ENCODE measurements at places on chromosomes 16 and 17. TPM values are rescaled to one million over a fixed set of nuclear protein-coding genes. Genes with fewer than 3 reads are reported as not detected.

DNA sequence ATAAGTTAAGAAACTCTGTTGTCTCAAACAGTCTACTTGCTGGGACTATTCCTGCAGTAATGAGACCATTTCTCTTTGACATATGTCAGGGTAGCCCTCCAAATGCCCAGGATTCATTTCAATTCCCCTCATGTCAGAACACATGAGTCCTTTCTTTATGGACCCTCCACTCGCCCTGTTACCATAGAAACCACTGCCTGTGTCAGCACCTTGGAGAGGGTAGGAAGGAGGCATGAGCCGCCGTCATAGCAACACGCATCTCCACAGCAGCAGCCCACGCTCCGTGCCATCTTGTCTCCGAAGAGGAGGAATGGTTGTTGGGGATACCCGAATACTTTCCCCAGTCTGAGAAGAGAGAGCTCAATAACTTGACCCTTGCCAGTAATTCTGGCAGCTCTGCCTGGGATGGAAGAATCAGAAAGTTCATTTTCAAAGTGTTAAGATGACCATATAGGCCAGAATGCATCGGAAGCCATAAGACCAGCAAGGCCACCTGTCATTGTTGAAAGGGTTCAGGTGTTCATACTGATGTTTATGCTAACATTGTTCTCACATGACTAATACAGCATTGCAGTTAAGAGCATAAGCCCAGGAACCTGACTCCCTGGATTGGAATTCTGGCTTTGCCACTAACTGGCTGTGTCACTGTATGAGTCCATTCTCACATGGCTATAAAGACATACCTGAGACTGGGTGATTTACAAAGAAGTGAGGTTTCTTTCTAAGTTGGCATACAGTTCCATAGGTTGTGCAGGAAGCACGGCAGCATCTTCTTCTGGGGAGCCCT, 141.3 kb downstream of the ABCC12 start:
- H3K36me3 ChIP-seq: no peaks in the 10 kb centered on the region
- no peak overlapping the region for H3K27ac ChIP-seq
- peaks cover 3% of the 10 kb centered on the region for H3K27me3 ChIP-seq
- DNase-seq: no peak
- H3K4me3 ChIP-seq: no peak overlapping the region
- no peaks in the 10 kb centered on the region for H3K4me1 ChIP-seq

GRCh38 chr17:51238255-51238887, 21.5 kb downstream of the MBTD1 start:
- no peak for DNase-seq
- H3K27me3 ChIP-seq: no peaks in the 10 kb centered on the region
- H3K27ac ChIP-seq: peak overlapping the region; percentile 71

DNA sequence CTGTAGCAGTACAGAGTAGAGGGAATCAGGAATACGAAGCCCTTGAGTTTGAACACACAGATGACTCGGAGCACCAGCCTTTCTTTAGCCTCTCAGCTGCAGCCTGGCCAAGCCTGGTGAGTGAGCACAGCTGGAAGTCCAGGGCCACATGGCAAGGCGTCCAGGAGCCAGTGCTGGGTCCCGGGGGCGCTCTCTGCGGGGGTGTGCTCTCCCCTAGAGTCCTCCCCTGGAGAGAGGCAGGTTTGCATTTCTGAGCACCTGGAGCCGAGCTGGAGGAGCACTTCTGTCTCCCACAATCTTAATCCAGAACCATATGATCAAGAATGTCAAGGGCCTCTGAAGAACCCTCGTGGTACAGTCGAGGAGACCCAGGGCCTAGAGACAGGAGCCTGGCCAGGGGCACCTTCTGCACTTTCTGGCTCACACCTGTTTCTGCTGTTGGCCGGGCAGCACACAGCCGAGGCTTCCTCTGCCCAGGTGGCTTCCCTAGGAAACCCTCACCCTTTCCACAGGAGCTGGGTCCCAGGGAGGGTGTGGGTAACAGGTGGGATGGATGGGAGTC, 78.3 kb downstream of the PLD6 start:
- no peak overlapping the region for H3K27ac ChIP-seq
- no peak overlapping the region for H3K4me3 ChIP-seq
- DNase-seq: no peak

The SMIM22 gene
- total RNA-seq: not detected

- no peaks in the 10 kb centered on the region for H3K4me1 ChIP-seq
- no peak for DNase-seq
- no peak overlapping the region for H3K4me3 ChIP-seq
- no peak overlapping the region for H3K27ac ChIP-seq
- H3K36me3 ChIP-seq: no peaks in the 10 kb centered on the region
Measured at GRCh38 chr17:77254951-77255825, 114.4 kb downstream of the SEC14L1 start.

The SLFN12 gene
- total RNA-seq: 21.9 TPM

The METTL23 gene
- total RNA-seq: 51.1 TPM

DNA sequence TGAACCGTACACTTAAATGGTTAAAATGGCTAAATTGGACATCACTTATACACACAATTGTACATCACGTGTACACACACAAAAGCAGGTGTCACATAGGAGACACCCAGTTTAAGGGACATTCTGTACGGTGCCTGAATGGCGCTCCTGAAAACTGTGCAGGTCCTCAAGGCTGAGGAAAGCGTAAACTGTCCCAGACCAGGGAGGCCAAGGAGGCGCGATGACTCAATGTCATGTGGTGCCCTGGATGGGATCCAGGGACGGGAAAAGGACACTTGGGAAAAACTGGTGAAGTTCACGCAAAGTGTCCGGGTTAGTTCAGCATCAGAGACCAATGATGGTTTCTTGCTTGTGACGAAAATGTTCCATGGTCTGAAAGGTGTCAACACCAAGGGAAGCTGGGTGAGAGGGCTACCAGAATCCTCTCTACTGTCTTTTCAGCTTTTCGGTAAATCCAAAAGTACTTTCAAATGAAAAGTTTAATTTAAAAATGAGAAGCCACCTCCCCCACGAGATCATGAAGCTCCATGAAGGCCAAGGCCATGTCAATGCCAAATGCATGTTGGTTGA, 112.2 kb downstream of the CMIP start:
- H3K4me3 ChIP-seq: no peak overlapping the region
- no peak overlapping the region for H3K27ac ChIP-seq
- peaks cover 4% of the 10 kb centered on the region for H3K36me3 ChIP-seq

The KIF2B gene
- not detected for total RNA-seq

- no peak for DNase-seq
- no peaks in the 10 kb centered on the region for H3K36me3 ChIP-seq
- peaks cover 10% of the 10 kb centered on the region for H3K27me3 ChIP-seq
- H3K4me3 ChIP-seq: no peak overlapping the region
- H3K4me1 ChIP-seq: peaks cover 7% of the 10 kb centered on the region
- H3K27ac ChIP-seq: no peak overlapping the region
Measured at GRCh38 chr17:42038221-42038973, 12.0 kb downstream of the C17orf113 start.

The BRICD5 gene
- total RNA-seq: 17.3 TPM

GRCh38 chr16:84975066-84975465, 36.3 kb downstream of the ZDHHC7 start:
- no peak for DNase-seq
- no peak overlapping the region for H3K27ac ChIP-seq
- H3K27me3 ChIP-seq: no peaks in the 10 kb centered on the region

- H3K4me1 ChIP-seq: no peaks in the 10 kb centered on the region
- no peak overlapping the region for H3K4me3 ChIP-seq
- no peak for DNase-seq
- H3K27me3 ChIP-seq: no peaks in the 10 kb centered on the region
- H3K27ac ChIP-seq: no peak overlapping the region
- H3K36me3 ChIP-seq: no peaks in the 10 kb centered on the region
Measured at GRCh38 chr16:49636608-49637007, 219.3 kb downstream of the ZNF423 start.

The SHISA6 gene
- total RNA-seq: not detected

The TBC1D3L gene
- total RNA-seq: 14.0 TPM

The TMEM219 gene
- 74.5 TPM for total RNA-seq

DNA sequence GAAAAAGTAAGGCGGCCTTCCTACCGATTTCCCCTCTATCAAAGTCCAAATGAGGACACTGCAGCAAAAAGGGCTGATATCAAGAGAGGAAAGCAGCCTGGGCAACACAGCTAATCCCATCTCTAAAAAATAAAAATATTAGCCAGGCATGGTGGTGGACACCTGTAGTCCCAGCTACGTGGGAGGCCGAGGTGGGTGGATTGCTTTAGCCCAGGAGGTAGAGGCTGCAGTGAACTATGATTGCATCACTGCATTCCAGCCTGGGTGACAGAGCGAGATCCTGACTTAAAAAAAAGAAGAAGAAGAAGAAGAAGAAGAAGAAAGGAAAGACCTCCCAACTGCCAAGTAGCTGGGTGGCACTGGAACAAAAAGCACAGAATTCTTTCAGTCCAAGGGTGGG, 14.4 kb downstream of the CACNB1 start:
- peaks cover 22% of the 10 kb centered on the region for H3K36me3 ChIP-seq
- no peaks in the 10 kb centered on the region for H3K27me3 ChIP-seq

The PNMT gene
- not detected for total RNA-seq

- H3K4me1 ChIP-seq: peaks cover 7% of the 10 kb centered on the region
- H3K4me3 ChIP-seq: no peak overlapping the region
- no peaks in the 10 kb centered on the region for H3K27me3 ChIP-seq
- DNase-seq: no peak
Measured at GRCh38 chr17:6596941-6597340, 40.6 kb upstream of the PITPNM3 start.

- peaks cover 9% of the 10 kb centered on the region for H3K27me3 ChIP-seq
- no peak overlapping the region for H3K27ac ChIP-seq
- DNase-seq: peak; percentile 84
- H3K4me3 ChIP-seq: no peak overlapping the region
- H3K4me1 ChIP-seq: peaks cover 1% of the 10 kb centered on the region
Measured at GRCh38 chr16:58487566-58488351, 12.2 kb upstream of the NDRG4 start.

The MRM3 gene
- 21.5 TPM for total RNA-seq

The P2RX1 gene
- 1.00 TPM for total RNA-seq

DNA sequence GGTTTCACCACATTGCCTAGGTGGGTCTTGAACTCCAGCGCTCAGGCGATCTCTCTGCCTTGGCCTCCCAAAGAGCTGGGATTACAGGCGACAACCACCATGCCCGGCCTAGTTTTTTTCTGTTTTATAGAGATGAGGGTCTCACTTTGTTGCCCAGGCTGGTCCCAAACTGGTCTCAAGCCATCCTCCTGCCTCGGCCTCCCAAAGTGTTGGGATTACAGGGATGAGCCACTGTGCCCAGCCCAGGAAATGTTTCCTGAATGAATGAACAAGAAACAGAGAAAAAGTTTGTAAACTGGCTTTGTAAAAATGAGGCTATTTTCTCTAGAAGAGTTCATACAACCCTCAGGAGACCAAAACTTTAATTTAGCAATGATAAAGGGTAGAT, 68.0 kb downstream of the WWP2 start:
- H3K27me3 ChIP-seq: no peaks in the 10 kb centered on the region
- H3K4me1 ChIP-seq: peaks cover 9% of the 10 kb centered on the region
- peak overlapping the region; percentile 15 for H3K27ac ChIP-seq
- DNase-seq: no peak
- H3K4me3 ChIP-seq: no peak overlapping the region

DNA sequence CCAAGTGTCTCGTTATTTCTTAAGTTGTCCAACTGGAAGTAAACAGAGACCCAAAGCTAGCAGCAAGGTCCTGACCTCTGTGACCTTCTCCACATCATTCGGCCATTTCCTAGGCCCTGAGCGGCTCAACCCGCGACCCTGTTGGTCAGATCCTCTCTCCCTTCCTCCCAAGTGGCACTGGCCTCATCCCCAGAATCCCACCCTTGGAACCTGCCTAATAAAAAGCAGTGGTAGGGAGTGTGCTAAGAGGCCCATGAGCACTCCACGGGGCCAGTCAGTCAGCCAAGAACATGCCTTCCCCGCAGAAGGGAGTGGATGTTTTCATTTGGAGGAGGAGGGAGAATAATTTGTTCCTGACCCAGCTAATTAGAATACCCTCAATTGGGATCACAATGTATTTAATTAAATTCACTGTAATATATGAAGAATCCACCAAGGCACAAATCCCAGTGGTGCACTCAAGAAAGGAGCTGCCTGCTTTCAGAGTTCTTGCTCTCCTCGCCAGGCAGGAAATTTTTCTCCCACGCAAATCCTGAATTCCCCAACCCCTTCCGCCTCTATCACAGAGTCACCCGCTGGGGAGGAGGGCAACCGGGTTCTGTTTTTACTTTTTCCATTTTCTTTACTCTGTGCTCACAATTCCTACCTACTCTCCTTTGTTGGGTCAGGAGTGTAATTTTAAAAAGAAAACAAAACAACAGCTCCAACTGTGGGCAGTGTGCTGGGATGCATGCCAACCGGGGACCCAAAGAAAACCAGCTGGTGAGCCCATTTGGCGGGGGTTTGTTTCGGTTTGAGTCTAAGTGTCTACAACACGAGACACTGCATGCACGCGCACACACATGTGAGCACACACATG, 153.4 kb downstream of the ZFHX3 start:
- peaks cover 5% of the 10 kb centered on the region for H3K36me3 ChIP-seq
- no peak overlapping the region for H3K4me3 ChIP-seq
- no peak overlapping the region for H3K27ac ChIP-seq
- no peak for DNase-seq

The ZNF597 gene
- 3.6 TPM for total RNA-seq

DNA sequence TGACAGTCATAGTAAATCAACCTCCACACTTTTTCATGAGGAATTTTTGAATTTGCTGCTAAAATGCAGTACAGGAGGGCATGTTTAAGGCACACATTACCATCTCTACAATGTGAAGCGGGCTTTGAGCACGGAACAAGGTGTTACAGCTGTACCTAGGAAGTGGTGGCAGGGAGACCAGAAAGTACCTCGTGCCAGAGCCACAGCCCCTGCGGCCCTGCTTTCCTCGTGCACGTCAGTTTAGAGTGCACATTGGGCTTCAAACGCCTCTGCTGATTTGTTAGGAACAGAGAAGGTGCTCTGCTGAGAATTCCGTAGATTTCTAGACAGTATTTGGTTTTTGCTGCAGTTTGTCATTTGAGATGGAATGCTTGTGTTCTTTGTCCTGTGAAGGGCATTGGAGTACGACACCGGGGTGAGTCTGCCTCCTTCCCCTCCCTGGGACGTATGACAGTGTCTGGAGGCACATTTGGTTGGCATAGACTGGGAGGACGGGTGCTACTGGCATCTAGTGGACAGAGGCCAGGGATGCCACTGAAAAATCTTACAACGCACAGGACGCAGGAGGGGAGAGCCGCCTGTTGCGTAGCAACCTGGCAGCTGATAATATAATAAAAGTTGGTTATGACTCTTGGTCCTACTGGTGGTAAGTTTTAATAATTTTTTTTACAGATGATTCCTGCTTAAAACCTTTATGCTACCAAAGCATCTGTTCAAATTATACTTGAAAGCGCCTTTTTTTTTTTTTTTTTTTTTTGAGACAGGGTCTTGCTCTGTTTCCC, 9.1 kb downstream of the FOXK2 start:
- DNase-seq: no peak
- H3K27ac ChIP-seq: peak overlapping the region; percentile 67
- peaks cover 10% of the 10 kb centered on the region for H3K36me3 ChIP-seq

DNA sequence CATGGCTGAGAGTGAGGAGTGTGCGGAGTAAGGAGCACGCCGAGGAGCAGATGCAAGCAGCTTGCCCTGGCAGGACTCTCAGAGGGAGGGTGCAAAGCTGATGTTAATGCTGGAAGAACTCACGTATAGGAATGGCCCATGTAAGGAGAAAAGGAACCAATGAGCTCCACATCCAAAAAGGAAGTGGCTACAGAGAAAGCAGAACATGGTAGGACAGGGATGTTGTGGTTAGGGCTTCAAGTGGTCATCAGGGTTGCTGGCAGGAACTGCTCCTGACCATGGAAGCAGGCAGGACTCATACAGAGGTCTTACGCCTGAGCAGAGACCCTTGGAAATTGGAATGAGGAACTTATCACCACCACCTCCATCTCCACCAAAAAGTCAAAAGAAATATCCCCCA, 5.2 kb downstream of the MYO1D start:
- H3K36me3 ChIP-seq: no peaks in the 10 kb centered on the region
- H3K27ac ChIP-seq: no peak overlapping the region
- DNase-seq: no peak
- peaks cover 7% of the 10 kb centered on the region for H3K27me3 ChIP-seq
- no peak overlapping the region for H3K4me3 ChIP-seq
